ENCODE measurements at places on chromosomes 6 and 20. TPM values are rescaled to one million over a fixed set of nuclear protein-coding genes. Genes with fewer than 3 reads are reported as not detected.

DNA sequence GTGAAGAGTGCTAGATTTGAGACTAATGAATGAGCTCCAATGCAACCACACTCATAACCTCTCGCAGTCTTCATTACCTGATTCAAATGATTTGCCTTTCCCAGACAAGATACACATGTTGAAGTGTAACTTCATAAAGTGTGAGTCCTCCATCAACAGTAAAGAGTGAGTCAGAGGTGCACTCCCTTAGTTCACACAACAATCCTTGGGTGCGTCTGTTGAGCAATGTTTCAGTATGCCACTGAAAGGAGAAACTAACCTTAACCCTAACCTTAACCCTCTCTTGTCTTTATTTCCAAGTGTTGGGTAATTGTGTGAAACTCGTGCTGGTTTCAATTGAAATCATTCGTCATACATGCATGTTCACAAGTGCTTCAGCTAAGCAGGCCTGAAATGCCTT, 21.0 kb upstream of the RIN2 start:
- peak; percentile 100 for DNase-seq

Gene RFX6
- not detected for total RNA-seq

- DNase-seq = no peak
Measured at GRCh38 chr6:169230946-169231789, 22.5 kb downstream of the THBS2 start.

Gene CDH26
- total RNA-seq = 8.4 TPM

GRCh38 chr6:154653385-154653784, 79.8 kb upstream of the SCAF8 start:
- no peak for DNase-seq

DNA sequence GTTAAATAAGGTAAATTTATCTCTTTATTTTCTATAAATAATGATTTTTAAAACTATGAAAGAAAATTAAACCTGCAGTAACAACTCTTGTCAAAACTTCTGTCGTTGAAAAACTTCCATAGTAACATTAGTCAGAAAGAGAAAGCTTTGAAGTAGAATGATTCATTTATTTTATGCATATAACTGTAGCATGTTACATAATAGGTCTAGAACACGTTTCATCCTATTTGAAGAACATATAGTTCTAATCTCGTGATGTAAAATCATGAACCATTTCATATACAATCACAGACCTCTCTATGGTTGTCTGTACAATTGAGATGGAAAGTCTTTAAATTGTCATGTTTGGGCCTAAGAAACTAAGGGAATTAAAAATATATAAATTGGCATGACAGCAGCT, 61.3 kb upstream of the MYLIP start:
- DNase-seq = peak; percentile 66

GRCh38 chr6:142941018-142941417, 4.0 kb downstream of the HIVEP2 start:
- DNase-seq = no peak

DNA sequence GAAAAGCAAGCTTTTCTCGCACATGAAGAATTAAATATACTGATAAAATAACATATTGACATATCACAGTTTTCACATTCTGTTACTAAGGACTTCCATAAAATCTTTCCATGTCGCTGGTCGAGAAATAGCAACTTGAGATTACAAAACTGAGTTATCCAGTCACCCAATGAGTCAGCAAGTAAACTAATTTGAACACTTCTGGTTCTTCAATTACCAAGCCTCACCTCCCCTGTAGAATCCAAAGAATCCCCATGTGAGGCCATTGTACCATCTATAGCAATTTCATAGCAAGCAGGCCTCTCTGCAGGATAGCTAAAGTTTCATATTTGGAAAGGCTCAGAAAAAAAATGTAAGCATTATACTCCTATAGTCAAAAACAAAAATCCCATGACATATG, 87.3 kb downstream of the PKHD1 start:
- DNase-seq = peak; percentile 30

DNA sequence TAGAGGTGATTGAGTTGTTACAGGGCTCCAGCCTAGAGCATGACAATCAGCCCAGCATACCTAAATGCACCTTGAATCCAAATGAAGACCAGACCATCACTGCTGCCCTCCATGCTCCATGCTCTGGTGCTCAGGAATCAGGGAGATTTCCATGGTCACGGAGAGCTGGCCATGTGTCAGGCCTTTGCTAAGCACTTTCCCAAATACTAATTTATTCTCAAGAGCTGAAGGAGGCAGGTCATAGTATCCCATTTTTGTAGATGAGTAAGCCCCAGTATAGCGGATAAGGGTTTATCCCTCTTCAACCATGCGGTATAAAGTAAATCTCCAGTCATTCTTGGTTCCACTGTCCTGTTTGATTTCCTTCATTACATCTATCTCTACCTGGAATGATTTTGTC, 240.8 kb downstream of the TFAP2A start:
- DNase-seq = no peak

Gene ADNP
- total RNA-seq = 28.2 TPM

Gene FAM209A
- not detected for total RNA-seq

DNA sequence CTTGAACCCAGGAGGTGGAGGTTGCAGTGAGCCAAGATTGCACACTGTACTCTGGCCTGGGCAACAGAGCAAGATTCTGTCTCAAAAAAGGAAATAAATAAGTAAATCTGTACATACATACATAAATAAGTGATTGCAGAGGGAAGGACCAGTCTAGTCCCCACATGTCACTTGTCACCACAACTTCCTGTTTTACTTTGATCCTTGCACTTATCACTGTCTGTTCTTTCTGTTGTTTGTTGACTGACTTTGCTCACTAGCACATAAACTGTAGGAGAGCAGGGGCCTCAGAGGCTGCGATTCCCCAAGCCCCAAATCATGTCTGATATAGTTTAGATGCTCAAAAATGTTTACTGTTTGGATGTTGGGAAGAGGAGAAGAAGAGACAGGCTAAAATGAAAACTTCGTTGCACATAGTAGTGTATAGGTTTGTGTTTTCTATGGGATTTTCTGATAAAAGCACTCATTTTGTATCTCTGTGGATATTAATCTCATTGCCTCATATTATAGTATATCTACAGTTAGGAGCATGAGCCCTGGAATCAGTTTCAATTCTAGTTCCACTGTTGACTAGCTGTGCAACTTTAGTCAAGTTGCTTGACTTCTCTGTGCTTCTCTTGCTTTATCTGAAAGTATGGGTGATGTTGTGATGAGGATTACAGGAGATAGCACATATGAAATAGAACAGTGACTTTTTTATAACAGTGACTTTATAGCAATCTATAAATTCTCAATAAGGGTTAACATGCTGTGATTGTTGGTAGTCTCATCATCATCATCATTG, 165.0 kb downstream of the TBC1D7 start:
- no peak for DNase-seq

Gene CCN6
- total RNA-seq = not detected

Gene ADGRF5
- total RNA-seq = not detected

DNA sequence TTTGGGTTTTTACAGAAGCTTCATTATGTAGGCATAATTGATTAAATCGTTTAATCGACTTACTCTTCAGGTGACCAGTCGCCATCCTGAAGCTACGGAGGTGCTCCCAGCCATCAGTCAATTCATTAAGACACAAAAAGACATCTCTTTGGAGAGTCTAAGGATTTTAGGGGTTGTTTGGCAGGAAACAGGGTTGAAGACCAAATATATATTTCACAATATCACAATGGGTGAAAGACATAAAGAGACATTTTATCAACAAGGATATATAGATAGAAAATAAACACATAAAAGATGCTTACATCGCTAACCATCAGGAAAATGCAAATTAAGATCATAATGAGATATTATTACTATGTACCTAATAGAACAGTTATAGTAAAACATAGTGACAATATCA, 104.0 kb upstream of the SIRPG start:
- DNase-seq = no peak

- DNase-seq = no peak
Measured at GRCh38 chr20:7291323-7291943, 523.9 kb downstream of the BMP2 start.

DNA sequence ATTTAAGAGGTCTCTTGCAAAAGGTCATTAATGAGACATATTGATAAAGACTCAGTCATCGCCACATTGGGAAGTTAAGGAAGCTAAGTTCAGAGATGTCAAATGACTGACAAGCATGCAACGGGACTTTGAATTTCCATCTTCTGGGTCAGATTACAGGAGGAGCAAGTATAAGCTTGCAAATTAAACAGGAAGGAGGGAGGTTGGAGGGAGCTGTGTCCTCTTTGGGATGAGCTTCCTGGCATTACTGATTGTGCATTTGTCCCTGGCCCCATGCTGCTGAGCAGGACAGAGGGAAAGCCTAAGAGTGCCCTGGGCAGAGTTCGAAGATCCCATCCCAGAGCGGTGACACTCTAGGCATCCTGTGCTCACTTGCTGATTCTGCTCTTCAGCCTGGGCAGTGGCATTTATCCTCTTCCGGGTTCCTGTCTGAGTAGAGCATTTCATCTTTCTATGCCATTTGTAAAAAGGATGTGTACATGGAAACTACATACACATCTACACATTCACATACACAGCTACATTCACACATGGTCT, 40.5 kb downstream of the SLC22A1 start:
- peak; percentile 31 for DNase-seq

- DNase-seq = no peak
Measured at GRCh38 chr20:57829805-57830514, 120.1 kb upstream of the PMEPA1 start.

DNA sequence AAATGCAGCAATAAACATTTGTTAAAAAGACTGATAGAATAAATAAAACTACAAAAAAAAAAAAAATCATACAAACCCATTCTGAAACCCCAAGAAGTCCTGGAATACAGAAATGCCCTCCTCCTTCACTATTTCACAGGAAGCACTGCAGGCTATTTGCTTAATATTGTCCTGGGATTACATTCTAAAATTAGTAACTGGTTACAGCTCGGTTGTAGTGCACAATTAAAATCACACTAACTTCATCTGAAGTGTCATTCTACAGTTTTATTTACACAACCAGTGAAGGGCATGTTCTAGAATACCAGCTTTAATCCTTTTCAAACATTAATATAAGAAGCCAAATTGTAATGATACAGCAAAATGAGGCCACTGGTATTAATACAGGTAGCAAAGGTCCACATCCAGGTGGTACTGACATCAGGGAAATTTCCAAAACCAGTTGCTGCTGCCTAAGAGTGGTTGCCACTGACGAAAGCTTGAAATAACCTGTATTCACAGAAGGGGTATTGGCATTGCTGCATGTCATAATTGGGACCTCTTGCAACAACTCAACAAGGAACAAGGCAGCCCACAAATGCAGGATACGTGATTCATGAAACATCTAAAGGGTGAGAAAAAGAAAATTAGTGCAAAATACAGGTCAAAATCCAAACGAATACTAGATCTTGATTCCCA, 26.9 kb downstream of the AKIRIN2 start:
- no peak for DNase-seq

Gene PRR3
- total RNA-seq = 1.9 TPM

Gene WFDC5
- total RNA-seq = 4.1 TPM

GRCh38 chr6:52155791-52156576, 30.2 kb upstream of the IL17A start:
- peak; percentile 49 for DNase-seq

DNA sequence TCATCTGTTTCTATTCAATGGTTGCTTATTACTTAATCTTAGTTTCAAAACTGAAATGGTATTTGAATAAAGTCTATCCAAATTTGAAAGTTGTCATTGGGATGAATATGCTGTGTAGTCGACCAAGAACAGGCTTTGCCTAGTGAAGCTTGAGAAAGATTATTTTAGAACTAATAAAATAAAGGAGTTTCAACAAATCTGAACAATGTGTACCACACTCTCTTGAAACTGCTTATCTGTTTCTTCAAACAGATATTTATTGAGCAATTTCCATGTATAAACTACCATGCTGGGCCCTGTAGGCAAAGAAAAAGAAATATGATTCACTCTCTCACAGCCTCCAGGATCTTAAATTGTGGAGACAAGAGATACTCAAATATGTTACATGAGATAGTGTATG, 174.4 kb downstream of the OGFRL1 start:
- peak; percentile 35 for DNase-seq

GRCh38 chr6:154399097-154399496, 42.5 kb upstream of the IPCEF1 start:
- DNase-seq = peak; percentile 60

Gene STX11
- total RNA-seq = 0.51 TPM

DNA sequence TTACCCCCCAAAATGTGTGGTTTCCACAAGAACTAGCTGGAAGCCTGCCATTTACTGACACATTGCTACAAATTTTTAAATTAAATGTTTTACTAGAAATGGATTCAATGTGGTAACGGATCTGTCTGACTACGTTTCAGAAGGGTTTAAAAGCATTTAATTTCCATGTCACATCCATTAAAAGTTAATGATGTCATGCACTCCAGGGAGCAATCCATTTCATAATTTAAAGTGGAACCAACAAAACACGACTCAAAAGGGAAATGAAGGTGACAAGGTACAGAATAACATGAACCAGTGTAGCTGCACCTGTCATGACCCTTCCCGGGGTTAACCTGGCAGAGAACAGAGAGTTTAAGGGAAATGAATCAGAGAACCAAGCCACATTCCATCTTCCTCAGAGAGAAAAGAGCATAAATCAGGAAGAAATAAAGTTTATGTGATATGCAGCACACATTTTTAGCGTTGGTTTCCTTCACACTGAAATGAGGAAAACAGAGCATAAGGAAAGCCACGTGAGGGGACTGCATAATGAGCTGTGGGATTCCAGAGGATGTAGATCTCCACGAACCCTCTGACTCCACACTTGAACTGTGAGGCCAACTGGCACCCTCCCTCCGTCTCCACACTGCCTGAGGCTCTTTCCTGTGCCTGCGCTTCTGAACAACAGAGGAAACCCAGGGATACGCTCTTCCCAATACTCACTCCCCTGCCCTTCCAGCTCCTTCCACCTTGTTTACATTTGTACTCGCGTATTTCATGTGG, 170.3 kb upstream of the AHI1 start:
- DNase-seq = peak; percentile 37

GRCh38 chr6:5941188-5941587, 65.5 kb downstream of the NRN1 start:
- DNase-seq = no peak

Gene LY6G6F
- not detected for total RNA-seq

DNA sequence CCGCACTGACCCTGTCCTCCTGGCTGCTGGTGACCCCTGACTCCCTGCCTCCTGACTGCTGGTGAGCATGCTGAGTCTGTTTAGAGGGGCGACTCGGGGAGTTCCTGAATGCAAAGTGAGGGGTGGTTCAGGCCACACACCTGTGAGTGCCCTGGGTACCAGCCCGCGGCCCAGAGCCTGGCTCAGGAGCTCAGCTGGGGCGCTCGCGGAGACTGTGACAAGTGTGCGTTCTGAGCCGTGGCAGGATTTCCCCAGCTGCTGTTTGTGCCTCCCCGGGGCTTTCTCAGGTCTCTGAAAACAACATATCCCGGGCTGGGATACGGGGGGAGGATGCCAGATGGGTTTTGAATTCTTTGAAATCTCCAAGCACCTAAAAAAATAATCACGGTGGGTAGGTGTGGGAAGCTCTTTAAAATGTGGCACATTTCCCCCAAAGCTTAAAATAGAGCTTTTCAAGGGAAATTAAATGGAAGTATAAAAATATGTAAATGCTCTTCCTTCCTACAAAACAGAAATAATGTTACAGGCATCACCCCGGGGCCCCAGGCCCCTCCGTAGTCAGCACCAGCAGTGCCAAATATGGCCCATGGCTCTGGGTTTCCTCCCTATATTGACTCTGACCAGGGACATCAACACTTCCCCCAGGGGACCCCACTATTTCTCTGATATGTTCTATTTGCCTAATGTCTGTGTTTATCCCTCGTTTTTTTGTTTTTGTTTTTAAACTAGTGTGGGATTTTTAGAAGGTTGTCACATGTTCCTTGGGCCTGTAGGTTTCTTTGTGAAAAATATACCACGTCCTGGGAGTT, 49.9 kb upstream of the TAGAP start:
- no peak for DNase-seq

Gene MCM3
- 11.6 TPM for total RNA-seq

GRCh38 chr6:33976437-33977360, 169.2 kb downstream of the GRM4 start:
- DNase-seq = no peak

Gene C6orf136
- 2.7 TPM for total RNA-seq
